ENCODE measurements at places on chromosomes 16 and 17.

- no peak for DNase-seq
Observed at GRCh38 chr17:63395075-63395805, 50.9 kb downstream of the CYB561 start.

DNA sequence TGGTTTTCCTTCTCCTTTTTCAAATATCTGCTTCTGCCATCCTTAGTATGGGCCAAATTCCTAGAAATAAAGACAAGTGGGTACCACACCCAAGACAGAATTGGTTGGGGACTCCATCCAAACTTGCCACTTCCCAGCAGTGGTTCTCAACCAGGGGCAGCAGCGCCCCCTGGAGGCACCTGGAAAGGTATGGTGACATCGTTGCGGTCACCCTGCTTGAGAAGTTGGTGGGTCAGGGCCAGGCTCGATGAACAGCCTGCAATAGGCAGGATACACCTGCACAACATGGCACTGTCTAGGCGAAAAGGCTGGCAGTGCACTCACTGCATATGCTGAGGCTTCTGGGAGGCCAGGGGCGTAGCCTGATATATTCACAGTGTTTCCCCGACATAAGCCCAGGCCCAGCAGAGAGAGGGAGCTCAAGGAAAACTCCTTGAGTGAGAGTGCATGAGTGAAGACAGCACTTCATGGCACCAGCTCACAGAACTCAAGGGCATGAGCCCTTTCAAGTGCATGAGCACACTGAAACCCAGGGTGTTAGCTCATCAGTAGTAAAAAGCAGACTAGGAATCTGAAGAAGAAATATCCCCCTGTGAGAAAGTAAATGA is 57.7 kb downstream of the CMC2 start:
- DNase-seq, result no peak

DNA sequence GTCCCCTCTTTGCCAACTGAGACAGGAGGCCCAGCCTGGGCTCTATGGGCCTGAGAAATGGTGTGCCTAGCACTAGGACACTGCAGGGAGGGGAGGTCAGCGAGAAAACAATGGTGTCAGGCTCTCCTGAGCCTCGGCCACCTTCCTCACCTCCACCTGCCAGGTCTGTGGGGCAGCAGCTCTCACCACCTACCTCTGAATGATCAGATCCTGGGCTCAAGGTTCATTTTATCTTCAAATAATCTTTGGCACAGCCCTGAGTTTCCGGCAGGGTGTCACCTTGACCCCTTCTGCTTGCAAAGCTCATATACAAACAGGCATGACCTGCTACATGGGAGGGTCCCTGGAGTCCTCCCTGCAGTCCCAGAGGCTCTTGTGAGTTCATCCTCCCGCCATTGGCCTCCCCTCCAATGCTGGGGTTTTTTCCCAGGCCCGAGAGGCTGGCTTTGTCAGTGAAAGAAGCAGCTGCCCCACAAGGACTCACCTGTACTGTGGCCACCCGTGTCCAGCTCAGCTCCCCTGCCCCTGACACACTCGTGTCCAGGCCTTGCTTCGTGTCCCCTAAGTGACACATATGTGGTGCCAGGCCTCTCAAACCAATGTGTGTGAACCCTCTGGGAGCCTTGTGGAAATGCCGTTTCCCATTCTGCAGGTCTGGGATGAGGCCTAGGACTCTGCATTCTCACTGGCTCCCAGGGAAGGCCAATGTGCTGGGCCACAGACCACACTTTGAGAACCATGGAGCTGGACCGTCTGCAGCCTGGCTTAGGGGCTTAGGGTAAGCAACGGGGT is 176.8 kb upstream of the CIBAR2 start:
- no peak for DNase-seq

- DNase-seq, result no peak
Observed at GRCh38 chr17:42685831-42686230, 3.5 kb downstream of the CNTNAP1 start.

DNA sequence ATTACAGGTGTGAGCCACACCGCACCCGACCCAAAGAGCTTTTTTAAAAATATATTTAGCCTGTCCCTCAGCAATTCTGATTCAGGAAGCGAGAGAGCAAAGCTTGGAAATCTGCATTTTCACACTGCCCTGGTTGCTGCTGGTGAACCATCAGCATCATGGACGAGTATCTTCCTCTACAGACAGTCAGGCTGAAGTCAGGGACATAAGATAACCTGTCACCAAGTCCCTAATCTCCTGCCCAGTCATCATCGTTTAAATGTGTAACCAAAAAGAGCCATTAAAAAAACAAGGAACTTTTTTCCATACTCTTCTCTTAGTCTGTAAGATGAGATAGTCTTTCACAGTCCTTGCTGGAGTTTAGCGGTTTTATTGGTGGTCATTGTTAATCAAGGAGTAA is 6.7 kb downstream of the PMM2 start:
- DNase-seq, result no peak

DNA sequence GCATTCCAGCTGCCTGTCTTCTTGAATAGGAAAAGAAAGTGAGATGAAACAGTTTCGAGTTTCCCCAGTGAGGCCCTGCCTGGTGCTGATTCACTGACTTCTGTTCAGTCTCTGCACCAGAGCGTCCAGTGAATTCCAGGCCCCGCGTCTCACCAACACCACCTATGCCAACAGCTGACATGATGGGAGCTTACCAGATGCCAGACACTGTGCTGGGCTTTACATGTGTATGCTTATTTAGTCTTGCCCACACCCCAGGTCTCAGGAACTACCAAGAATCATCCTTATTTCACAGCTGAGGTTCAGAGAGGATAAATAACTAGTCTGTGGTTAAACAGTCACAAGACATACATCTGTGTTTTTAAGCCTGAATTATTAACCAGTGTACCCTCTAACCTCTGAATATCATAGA is 29.1 kb upstream of the IRX6 start:
- DNase-seq, result peak; percentile 46

DNA sequence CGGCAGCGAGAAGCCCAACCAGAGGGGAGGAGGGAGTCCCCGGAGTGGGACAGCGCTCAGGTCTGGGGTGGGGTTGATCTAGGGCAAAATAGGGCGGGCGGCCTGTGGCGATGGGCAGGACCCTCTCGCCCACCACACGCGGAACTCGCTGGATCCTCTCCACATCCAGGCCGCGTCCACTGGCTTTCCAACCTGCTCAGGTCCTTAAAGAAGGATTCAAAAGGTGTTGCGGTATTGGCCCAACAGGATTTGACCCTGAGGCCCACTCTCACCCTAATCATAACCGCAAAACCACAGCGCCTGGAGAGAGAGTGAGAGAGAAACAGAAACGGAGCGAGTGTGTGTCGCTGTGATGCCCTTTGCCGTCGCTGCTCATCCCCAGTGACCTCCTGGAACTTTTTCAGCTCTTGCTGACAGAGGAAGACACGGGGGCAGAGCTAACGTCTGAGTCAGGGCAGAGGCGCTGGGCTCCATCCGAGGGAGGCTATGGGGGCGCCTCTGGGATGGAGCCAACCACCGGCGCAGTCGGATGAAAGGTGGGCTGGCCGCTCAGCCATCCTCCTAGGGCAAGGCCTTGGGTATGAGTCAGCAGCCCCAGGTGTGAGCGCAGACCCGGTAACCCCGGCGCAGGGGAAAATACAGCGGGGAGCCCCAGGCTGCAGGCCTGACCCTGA is 16.7 kb upstream of the OR1F1 start:
- no peak for DNase-seq

- DNase-seq, result no peak
Observed at GRCh38 chr16:83449861-83450260, 357.9 kb upstream of the HSBP1 start.

DNA sequence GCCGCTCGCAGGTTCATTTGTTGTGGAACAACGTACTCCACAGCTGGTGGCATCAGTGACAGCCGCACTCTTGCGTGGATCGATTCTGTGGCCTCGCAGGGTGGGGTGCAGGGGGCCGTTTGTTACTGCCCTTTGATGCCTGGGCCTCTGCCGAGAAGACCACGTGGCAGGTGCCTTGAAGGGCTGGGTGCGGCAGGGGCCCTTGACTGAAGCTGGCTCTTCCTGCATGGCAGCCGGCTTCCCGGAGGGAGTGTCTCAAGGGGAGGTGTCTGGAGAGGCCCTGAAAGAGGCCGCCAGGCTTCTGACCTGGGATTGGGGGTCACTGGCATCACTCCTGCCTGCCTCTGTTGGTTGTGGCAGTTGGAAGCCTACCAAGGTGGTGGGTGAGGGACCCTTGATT is 43.8 kb downstream of the TBCD start:
- DNase-seq, result no peak

DNA sequence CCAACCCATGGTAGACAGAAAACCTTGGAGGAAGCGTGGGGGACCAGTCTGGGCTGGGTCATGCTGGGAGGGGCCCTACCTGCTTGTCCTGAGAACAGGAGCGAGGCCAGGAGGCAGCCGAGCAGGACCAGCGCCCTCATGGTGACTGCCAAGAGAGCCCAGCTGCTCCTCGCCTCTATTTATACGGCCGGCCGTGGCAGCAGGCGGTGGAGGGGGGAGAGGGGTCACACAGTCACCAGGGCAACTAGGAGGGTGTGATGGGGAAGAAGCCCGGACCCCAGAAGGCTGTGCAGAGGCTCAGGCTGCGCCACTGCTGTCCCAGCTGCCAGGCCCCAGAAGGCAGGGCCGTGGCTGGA is at the start of gene SRL:
SRL (minus strand) TSS at position 153 of the 356 bp plus-strand sequence; CDS start at position 140, 13 bp downstream.
- peak; percentile 22 for DNase-seq

GRCh38 chr17:54348234-54348633 is 525.5 kb downstream of the KIF2B start:
- no peak for DNase-seq

- peak; percentile 39 for DNase-seq
Observed at GRCh38 chr17:8894673-8895578, 27.5 kb upstream of the PIK3R6 start.

DNA sequence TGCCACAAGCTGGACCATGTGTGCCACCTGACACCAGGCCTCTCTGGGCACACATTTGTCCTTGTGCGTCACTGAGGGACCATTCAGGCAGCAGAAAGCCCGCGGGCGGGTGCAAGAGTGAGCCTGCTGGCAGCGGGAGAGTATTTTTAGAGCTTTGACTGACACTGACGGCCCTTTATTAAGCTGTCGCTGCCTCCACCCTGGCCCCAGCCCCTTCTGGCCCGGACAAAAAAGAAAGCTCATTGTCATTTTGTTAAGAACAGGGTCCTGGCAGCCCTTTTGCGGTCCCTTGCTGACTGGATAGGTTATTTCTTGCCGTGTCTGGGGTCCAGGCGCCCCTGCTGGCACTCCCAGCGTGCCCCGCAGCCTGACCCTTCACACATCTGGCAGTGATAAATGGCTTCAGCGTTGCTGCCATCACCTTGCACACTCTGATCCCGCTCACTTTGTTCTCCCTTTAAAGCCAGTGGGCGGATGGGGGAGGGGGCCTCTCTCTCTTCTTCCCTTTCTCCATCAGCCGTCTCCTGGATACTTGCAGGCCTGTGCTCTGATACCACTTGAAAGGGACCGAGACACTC is 78.4 kb upstream of the NKD1 start:
- peak; percentile 51 for DNase-seq

DNA sequence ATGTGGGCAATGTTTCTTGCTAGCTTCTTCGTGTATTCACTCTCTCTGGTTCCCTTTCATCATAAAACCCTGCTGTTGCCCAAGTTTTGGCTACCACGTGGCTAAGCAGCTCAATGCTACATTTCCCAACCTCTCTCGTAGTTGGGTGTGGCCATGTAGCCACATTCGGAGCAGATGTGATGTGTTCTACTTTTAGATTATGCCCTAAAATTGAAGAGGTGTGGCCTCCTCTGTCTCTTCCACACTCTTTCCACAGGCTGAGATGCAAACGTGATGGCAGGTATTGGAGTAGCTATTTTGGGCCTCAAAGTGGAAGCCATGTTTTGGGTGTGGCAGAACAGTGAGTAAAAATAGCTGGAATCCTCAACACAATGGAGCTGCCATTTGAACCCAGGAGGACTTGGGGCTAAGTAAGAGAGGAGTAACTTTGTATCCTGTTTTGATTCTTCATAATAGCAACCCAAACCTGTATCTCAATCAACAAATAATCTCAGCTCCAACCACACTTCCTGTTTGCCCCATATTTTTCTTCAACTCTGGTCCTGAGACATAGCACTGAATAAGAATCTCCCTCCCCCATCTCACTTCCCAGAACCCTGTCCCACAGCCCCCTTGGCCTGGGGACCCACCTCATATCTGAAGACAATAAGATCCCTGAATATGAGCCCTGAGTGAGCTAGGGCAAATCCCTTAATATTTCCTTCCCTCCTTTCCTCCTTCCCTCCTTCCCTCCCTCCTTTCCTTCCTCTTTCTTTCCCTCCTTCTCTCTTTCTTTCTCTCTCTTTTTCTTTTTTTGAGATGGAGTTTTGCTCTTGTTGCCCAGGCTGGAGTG is 4.0 kb downstream of the NUPR1 start:
- no peak for DNase-seq

- DNase-seq, result no peak
Observed at GRCh38 chr16:67016681-67017420, 12.1 kb upstream of the CBFB start.

- no peak for DNase-seq
Observed at GRCh38 chr17:59178266-59178985, 22.9 kb downstream of the PRR11 start.

DNA sequence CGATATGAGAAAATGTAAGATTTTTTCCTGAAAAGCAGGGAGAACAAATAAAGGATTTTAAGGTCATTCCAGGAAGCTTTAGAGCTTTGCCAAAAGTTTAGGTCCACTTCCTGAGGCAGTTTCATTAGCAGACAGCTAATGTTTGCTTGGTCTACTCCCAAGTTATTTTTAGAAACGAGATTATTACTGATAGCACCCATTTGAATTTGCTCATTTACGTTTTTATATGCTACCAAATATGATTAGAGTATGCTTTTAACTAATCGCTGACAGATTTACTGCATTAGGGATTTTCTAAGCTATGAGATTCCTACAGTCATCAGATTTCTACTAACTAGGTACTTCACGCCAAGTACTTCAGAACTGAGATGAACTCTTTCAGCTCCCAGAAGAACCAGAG is 98.1 kb downstream of the WNT3 start:
- DNase-seq, result no peak

DNA sequence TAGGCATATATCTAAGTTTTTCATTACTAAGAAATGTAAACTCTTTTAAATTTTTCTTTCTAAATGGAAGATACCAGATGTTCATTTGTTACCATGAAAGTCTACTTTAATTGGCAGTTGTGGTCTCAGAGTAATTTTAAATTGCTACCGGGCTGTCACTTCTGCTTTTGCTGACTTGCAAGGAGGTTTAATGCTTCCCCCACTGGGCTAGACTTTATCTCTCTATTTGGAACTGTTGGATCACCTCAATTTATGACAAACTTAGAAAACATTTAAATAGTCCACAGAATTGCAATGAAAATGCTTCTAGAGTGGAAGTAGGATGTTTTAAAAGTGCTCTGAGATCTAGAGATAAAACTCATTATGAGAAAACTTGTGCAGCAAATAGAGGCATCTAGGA is 479.8 kb upstream of the GOT2 start:
- DNase-seq, result no peak

- no peak for DNase-seq
Observed at GRCh38 chr17:80851277-80851925, 140.2 kb upstream of the CHMP6 start.

GRCh38 chr17:71115669-71115972 is 946.3 kb downstream of the KCNJ2 start:
- no peak for DNase-seq

DNA sequence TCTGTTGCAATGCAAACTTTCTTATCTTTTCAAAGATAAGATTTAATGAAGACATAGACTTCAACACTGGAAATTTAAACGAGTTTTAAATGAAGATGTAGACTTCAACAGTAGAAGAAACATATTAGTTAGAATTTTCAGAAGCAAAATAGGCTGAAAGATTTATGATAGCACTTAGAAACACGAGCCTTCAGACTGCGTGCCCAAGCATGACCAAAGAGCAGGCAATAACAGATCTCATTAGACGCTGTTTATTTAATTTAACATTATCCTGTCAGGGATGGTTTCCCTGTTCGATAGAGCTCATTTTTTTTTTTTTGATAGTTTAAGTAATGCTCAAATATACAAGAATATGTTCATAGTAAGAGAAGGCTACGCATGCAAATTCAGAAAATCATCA is 604.7 kb upstream of the SOX9 start:
- DNase-seq, result peak; percentile 8
